Activated naive CD4-positive, alpha-beta T cell treated with anti-CD3 and anti-CD28 coated beads, Interleukin-2, amount 50 U/mL, for 16 hours (primary cell): ENCODE measurements at places on chromosomes 2 and 18.

DNA sequence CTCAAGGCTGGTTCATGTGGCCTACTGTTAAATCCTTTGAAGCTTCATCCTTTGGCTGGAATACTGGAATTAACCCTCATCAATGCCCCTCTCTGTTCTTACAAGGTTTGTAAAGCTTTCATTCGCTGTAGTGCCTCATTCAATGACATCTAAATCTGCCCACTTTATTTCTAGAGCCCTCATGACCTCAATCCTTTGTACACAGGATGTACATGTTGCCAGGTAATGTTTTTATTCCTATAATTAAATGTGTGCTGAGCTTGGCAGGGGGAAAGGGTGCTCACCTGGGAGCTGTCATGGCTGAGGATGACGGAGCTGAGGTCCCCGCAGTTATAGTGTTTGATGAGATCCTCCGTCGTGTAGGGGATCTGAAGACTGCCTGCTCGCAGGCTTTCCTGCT is 39.3 kb downstream of the TRABD2A start:
- no peak for DNase-seq

DNA sequence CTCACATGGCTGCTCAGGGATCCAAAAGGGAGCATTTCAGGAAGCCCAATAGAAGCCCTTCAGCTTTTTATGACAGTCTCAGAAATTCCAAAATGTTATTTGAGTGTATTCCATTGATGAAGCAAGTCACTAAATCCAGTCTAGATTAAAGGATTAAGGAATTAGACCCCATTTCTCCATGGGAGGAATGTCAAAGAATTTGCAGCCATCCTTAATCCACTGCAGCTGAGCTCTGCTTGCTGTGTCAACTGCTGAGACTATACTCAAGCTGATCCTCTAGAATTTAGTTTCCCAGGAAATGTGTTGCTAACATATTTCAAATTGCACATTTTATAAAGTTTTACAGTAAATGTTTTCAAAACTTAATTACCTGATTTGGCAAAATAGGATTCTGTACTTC is 28.4 kb upstream of the C2orf69 start:
- no peak for DNase-seq

DNA sequence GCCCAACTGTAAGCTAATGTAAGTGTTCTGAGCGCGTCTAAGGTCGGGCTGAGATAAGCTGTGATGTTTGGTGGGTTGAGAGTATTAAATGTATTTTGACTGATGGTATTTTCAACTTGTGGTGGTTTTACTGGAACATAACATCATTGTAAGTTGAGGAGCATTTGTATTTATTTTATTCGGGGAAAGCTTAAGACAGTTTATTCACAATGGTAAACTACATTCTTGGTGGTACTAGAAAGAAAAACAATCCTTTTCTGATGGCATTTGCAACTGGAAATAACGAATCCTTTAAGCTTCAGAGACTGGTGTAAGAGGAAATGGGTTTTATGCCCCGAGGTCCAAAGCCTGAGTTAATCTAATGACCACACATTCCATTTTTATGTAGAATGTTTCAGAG is 283.3 kb upstream of the NETO1 start:
- DNase-seq: no peak

- no peak for DNase-seq
These were observed 56.9 kb upstream of the WIPF1 start for GRCh38 chr2:174654419-174654941.

DNA sequence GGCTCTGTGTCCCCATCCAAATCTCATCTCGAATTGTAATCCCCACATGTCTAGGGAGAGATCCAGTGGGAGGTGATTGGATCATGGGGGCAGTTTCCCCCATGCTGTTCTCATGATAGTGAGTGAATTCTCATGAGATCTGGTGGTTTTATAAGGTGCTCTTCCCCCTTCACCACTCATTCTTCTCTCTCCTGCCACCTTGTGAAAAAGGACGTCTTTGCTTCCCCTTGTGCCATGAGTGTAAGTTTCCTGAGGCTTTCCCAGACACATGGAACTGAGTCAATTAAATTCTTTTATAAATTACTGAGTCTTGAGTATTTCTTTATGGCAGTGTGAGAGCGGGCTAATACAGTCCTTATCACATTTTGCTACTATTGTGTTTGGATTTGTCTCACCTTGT is 177.6 kb upstream of the SLC39A10 start:
- no peak for DNase-seq

DNA sequence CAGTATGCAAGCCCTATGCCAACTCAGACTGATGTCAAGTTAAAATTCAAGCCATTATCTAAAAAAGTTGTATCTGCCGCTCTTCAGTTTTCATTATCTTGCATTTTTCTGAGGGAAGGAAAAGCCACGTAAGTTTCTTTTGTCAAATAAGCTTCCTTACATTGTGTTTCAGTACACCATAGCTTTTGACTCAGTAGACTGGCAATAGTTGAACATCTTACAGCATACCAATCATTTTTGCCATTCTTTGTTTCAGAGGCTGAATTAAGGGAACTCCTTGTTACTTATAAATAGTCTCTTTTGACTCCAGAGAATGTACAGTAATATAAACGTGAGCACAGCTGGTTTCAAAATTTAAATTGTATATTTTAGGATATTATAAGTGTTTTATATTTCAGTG is 120.6 kb downstream of the EHBP1 start:
- no peak for DNase-seq
